CMK (cell line): ENCODE measurements at places on chromosomes 13 and 19.

GRCh38 chr19:55641426-55642152 lies 787 bp downstream of the ZNF580 start:
- no peak for DNase-seq

DNA sequence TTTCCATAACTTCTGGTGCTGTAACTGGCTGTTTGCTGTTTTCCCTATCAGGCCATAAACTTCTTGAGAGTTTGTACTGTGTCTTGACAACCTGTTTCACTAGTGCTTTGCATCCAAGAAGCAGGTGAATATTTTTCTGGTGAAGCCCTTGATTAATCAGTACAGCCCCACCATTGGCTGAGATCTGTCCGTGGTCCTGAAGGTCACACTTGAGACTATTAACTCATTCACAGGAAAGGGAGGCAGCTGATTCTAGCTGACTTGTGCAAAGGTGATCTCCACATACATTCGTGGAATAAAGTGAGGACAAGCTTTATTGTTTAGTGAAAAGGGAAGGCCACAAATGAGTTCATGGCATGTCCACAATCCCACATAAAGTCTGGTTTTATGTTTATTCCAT lies 61.4 kb upstream of the ZNF835 start:
- DNase-seq = no peak

DNA sequence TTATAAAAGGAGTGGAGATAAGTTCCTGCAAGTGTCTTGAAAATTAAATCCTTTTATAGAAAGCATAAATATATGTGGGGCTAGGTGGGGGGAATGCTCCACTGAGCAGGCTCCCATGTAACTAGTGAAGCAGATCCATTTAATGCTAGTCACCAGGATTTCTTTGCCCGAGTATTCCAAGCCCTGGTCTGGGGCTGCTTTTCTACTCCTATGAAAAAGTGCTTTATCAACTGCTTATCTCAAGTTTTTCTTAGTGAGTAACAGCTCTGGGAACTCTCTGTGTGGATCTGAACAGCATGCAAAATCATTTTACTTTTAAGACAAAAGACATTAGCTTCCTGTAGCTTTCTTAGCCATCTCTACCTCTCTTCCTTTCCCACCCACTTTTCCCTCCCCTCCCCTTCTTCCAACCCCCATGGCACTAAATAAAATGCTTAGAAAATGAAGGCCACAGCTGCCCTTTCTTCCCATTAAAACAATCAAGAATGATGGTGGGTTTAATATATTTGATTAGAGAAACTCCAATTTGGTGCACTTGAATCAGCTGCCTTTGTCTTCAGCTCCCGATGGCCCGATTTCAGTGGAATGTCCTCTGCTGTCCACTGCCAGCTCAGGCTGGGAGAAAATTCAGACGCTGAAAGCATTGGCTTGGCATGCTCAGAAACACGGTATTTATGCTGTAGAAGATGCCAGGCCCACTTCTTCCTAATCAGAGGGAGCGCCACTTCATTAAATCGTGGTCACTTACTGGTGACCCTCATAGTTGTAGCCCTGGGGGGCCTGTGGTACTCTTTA lies 475.1 kb downstream of the FOXO1 start:
- DNase-seq = no peak

- no peak for DNase-seq
Measured at GRCh38 chr19:45218426-45218825, 26.8 kb downstream of the EXOC3L2 start.

DNA sequence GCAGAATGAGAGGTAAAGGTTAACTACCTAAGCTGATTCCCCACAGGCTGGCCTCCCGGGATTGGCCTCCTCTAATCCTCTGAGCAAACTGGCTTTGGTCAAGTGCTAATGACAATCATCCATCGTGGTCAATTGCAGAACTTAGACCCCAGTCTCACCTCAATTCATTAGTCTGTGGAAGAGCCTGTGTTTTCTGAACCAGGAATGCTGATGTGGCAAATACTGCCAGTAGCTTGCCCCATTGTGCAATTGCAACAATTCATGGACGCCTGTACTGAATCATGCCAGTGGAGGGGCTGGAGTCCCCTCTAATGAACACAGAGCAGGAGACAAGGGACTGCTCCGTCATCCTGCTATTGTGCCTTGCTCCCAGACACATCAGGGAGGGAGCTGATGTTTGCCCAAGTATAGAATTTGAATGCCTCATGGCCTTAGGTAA lies 1256.5 kb downstream of the EFNB2 start:
- DNase-seq = no peak

DNA sequence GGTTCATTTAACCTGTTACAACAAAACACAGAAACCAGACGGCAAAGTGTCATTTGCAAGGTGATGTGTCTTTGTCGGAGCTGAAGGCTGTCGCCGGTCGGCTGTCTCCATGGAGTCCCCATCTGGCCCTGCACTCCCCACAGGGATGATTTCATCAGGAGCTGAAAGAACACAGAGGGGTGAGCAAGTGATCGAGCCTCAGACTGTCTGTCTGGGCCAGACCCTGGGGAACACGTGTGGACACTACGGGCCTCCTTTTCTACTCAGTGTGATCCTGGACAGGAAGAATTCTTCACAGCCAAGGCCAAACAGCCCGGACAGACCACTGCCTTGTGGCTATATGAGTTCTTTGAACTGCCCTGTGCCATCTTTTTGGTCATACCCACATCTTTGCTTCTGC lies 85.1 kb downstream of the RNASEH2B start:
- DNase-seq = no peak

DNA sequence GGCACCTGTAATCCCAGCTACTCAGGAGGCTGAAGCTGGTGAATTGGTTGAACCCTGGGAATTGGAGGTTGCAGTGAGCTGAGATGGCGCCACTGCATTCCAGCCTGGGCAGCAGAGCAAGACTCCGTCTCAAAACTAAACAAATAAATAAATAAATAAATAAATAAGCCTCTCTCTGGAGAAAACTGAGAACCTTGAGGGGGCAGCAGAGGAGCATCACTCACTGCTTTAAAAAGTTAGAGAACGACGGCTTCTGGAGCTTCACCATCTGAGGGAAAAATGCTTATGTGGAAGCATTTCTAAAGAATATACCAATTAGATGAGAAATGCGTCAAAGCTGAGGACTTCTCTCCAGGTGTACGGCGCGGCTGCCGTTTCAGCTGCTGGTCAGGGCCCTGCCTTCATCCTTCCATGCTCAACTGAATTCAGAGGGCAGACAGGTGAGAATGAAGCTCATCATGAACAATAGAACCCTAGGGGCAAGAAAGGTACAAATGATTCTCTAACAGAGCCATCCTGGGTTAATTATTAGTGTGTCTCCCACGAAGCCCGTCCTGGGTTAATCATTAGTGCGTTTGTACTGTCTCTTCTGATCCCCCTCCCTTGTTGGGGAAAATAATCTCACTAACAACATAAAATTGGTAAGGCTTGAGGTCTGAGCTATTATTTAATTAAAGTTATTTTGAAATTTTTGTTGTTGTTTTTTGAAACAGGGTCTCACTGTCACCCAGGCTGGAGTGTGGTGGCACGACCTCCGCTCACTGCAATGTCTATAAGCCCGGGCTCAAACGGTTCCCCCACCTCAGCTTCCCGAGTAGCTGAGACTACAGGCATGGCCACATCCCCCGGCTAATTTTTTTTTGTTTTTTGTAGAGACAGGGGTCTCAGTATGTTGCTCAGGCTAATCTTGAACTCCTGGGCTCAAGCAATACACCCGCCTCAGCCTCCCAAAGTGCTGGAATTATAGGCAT lies 80.1 kb downstream of the IPO5 start:
- DNase-seq = no peak

- DNase-seq = no peak
Measured at GRCh38 chr19:22426901-22427300, 4.8 kb upstream of the ZNF98 start.

DNA sequence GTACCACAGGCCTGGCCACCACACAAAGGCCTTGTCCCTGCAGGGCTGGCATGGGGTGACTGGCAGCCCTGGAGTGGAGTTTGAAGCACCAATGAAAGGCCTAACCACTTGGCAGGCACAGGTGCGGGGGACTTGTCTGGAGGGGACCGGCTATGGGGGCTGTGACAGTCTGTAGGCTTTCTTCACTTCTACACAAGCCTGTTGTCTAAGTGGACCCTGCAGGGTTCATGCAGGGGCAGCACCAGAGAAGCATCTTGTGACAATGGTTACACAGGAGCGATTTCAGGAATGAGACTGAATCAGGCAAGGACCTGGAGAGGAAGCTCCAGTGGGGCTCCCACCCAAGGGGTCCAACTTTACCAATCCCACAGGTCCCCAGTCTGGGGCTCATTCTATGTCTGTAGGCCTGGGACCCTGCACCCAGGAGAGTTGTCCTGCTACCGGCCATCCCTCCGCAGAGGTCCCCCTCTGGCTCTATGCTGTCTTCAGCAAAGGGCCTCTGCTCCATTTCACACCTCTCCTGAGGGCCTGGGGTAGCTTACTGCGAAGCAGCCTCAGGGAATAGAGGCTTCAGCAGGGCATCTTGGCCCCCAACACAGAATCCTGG lies 2.3 kb upstream of the ZNF837 start:
- DNase-seq = no peak

- DNase-seq = no peak
Measured at GRCh38 chr13:34466301-34466700, 475.8 kb upstream of the NBEA start.

GRCh38 chr13:98370261-98370660 lies 193.2 kb upstream of the RNF113B start:
- no peak for DNase-seq

DNA sequence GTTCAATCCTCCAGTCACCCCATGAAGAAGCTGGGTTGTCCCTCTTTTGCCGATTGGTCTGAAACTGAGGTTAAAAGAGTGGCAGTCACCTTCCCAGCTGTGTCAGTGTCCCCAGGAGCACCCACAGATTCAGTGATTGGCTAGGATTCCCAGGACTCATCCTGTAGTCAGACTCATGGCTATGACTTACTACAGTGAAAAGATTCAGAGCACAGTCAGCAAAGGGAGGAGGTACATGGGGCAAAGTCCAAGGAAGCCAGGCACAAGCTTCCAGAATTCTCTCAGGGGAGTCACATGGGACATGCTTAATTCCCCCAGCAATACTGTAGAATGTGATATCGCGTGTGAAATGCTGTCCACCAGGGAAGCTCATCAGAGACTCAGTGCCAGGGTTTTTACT lies 14.2 kb downstream of the ZNF473 start:
- no peak for DNase-seq

GRCh38 chr13:74910415-74910814 lies 571.6 kb downstream of the TBC1D4 start:
- no peak for DNase-seq

- peak; percentile 70 for DNase-seq
Measured at GRCh38 chr19:6828698-6829633, 56.5 kb downstream of the VAV1 start.

DNA sequence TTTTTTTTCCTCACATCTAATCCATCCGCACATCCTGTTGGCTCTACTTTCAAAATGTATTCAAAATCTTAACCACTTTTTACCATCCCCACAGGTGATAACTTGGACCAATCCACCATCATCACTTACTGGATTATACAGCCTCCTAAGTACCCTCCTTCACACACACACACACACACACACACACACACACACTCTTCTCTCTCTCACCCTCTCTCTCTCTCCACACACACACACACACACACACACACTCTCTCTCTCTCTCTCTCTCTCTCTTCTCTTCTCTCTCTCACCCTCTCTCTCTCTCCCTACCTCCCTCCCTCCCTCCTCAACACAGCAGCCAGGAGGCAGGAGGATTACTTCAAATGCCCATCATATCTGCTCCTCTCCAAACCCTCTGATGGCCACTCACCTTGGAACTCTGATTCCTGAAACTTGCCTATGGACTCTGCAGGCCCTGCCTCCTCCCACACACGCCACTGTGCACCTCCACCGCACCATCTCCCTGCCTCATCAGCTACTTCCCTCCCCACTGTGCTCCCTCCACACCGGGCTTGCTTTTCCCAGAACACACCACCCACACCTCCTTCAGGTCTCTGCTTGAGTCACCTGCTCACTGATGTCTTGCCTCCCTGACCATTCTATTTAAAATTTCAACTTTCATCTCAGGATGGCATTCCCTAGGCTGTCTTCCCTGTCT lies 39.7 kb downstream of the RCBTB2 start:
- no peak for DNase-seq

DNA sequence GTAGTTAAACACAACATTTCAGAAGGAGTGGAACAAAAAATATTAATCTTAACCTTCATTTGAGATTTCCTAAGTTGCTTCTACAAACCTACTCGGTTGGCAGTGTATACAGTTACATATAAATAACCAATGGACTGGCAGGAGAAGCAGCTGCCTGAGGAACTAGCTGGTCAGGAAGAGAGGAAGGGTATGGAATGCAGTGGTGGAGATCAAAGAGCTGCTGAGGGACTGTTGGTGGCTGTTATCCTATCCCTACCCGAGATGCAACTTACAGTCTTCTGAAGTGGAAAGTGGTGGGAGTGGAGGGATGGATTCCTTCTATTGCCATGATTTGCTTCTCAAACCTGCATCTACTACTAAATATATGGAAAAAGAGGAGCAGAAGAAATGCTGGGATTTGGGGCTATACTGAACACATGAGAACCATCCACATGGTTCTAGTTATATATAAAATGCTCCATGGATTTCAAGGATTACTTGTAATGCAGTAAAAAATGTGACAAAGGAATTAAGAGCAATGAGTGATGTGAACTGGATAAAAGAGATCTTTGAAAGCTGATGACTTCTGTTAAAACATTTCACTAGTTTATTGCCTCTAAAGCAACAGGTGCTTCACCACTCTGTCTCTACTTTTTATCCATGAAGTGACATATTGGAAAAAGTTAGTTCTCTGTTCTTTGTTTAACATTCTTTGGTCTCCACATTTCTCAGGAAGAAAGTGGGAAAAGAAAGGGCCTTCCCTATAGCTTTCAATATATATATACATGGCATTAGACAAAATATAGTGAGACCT lies 29.9 kb downstream of the MICU2 start:
- no peak for DNase-seq

DNA sequence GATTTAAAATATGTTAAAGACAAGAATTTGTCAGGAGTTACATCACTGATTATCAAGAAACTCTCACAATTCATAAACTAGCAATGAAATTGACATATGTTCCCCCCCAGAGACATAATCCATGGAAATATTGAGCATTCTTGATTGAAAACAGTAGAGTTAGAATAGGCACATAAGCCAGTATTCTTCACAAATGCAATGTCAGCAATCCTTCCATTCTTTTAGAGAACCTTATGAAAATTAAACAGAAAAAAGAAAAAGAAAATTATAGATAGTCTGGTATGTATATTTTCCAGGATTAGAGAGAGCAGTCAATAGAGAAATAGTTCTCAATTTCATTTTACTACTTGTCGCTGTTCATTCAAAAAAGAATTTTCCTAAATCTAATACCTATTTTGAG lies 458.4 kb downstream of the EFNB2 start:
- DNase-seq = no peak

DNA sequence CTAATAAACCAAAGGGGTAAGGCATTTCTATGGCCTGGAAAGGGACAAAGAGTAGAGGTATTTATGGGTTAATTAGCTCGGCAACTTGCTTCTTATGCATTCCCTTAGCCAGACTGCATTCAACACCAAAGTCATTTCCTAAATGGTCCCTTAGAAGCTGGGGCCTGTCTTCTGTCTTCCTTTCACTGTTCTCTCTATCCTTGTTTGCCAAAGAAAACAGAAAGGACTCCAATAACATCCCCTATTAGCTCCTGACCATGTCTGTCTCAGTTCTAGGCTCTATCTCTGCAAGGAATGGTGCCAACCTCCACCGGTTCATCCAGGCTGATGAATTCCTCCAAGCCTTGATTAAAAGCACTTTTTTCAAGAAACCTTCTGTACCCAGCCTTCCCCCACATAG lies 123.5 kb downstream of the KCTD12 start:
- no peak for DNase-seq
